ENCODE measurements at places on chromosomes 3 and 15. TPM values are rescaled to one million over a fixed set of nuclear protein-coding genes. Genes with fewer than 3 reads are reported as not detected.

The OR4F6 gene
- not detected for total RNA-seq

DNA sequence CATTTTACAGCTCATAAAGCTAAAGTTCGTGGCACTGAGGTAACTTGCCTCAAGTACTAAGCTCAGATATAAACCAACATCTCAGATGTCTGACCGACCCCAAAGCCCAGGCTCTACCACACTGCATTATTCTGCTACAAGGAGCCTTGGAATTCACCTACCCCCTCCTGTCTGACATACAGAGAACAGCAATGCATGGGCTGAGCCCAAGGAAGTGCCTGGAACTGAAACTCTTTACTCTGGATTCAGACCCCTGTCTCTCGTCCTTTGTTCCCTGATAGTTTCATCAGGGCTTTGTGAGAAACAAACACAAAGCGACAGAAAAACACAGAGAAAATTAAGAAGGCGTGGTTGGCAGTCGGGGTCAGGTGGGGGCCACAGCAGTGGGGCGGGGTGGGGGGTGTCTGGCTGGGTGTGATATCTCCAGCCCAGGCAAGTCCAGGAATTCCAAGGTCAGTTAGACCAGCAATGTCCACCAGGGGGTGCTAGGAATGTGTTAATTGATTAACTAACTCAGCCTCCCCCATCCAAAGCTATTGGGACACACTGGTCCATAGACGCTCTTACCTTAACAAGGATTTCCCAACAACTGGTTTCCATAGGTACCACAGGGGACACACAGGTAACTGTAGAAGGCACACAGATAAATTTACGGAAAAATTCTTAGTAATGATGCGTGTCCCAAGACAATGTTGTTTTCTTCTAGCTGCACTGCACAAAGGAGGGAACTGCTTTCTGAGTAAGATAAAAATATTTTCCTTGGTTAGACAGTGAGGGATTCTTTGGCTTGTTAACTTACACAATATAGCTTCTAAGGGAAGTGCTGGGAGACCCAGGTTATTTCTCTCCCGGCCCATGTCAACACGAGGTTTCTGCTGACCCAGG, 18.8 kb upstream of the SSUH2 start:
- no peak for DNase-seq

The WDR72 gene
- total RNA-seq = not detected

DNA sequence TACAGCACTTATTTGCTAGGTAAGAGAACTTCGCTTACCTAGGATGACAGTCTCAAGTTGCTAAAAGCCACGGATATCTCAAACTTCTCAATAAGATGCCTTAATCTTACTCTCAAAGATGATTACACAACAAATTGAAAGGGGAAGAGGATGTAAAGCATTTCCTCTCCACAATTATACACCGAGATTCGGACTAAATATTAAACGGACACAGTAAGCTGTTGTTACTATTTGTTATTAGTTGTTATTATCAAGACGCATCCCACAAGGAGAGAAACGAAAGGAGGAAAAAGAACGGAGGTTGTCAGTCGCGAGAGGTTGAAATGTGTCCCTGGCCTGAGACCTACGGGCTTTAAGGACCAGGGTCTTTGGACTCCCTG, 660 bp downstream of the ZNF106 start:
- no peak for DNase-seq

DNA sequence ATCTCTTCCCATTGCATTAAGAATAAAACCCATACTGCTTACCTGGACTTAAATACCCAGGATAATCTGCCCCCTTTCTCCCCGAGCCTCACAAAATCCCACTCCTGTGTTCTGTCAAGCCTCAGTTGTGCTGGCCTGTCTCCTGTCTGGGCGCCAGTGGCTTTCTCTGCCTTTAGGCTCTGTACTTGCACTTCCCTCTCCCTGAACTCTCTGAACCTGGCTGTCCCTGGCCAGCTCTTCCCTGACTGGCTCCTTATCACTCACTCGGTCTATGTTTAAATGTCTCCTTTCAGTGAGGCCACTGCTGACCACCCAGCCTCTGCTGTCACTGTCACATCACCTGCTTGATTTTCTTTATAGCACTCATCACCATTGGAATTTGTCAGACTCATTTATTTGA, 382.7 kb upstream of the PPP2R3A start:
- DNase-seq = no peak

DNA sequence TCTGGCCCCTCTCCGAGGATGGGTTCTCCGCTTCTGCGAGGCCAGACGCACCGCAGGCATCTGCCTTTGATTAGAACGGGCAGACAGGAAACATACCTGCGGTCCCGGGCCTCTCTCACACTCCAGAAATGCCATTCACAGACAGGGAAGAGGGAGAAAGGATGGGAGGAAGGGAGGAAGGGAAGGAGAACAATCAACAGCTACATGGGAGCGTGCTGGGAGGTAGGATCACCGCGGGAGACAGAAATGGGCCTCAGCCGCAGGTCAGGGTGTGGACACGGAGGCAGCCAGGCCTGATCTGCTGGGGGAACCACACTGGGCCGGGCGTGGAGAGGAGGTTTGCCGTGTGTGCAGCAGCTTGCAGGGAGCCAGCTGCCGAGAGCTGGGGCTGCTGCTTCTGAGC, 90.7 kb upstream of the RGMA start:
- no peak for DNase-seq

DNA sequence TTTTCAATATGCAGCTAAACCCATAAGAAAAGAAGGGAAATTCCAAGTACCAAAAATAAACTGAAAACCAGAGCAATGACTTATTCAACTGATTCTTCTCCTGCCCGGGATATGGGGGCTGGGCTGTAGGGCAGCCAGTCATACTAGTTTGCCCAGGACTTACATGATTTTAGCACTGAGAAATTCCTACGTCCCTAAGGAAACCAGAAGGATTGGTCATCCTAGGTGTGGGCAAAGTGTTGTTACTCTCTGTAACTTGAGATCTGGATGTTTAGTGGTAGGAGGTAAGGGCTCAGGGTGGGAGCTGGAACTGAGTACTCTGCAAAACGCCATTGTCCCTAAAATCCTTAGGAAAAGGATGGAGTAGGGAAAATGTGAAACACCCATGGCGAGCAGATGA, 1.2 kb upstream of the DAZL start:
- DNase-seq = no peak

The TRANK1 gene
- 23.5 TPM for total RNA-seq

DNA sequence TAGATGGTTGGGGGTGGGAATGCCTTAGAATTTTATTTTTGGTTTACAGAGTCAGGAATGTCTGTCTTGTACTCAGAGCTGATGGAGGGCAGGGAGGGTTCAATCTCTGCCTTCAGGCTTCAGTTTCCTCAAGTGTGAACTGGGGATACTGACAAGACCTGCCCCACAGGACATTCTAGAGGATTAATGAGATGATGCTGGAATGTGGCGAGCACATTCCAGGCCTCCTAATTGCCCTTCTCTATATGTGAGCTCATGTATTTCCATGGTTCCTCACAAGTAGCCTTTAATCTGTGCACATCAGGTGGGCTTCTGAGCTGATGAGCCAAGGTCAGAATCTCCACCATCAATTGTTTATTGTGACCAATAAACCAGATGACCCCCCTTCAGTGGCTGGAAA, 90.4 kb downstream of the CACNA2D3 start:
- no peak for DNase-seq

The LHFPL4 gene
- not detected for total RNA-seq

The RARRES1 gene
- 446 TPM for total RNA-seq

The RNF111 gene
- 24.9 TPM for total RNA-seq

The CLDN11 gene
- 41.5 TPM for total RNA-seq

DNA sequence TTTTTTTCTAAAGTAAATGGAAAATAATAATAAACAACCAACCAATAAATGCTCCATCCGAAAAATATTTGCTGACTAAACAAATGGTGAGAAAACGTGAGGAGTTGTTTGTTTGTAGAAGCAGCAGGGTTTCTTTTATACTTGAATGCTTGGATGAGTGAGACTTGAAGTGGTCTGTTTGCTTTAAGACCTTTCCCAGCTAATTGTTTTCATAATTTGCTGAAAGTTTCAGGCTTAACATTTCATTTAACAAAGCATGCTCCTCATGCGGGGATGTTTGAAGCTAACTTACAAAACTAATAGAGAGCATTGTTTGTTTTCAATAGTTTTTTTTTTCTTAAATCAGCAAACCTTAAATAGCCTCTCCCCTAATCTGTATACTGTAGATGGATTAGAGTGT, 484.6 kb downstream of the ROBO2 start:
- DNase-seq = no peak

The GRM7 gene
- 1.3 TPM for total RNA-seq

GRCh38 chr3:187450431-187451190, 82.4 kb downstream of the RTP4 start:
- no peak for DNase-seq

- DNase-seq = no peak
These were observed 115.8 kb upstream of the ARHGEF3 start for GRCh38 chr3:56917361-56918110.

DNA sequence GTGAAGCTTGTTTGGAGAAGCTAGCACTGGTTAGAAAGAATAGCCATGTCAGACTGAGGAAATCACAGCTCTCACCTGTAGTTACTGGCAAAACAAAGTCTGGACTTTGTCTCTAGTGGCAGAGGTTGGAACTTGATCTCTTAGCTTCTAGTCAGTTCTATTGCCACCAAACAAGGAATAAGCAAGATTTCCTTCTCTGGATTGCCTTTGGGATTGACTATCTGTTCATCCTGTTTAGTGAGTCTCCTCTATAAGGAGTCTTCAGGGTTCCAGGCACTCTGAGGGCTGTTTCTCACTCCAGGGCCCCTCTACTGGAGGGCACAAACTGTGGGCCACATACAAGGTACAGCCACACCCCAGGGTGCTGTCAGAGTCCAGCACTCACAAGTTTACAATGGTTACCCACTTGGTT, 426.6 kb upstream of the THBS1 start:
- no peak for DNase-seq

DNA sequence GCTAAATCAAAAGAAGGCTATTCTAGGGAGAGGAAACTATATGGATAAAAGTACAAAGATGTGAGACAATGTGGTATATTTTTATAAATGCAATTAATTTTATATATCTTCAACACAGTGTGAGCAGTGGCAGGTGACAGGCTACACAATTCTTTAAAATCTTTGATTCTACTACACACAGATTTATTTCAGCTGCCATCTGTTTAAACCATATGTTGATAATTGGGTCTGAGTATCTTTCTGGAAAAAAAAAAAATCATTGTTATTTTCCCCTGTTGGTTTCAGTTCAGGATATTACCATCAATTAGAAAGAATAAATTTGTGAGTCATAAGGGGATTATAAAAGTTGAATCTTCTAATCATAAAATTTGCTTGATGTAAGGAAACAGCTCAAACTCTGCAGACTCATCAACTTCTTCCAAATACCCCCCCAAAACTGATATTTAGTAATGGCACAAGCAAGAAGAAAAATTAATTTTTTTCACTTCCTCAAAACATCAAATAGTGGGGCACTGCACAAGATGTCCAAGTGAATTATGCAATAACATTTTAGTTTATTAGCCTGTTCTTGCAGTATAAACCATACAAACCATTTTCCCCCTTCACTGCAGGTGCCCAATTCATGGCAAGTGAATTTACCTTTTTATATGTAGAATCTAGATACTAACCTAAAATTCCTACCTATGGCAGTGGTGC, 12.0 kb downstream of the PIERCE2 start:
- DNase-seq = no peak

The PIERCE2 gene
- 1.8 TPM for total RNA-seq

DNA sequence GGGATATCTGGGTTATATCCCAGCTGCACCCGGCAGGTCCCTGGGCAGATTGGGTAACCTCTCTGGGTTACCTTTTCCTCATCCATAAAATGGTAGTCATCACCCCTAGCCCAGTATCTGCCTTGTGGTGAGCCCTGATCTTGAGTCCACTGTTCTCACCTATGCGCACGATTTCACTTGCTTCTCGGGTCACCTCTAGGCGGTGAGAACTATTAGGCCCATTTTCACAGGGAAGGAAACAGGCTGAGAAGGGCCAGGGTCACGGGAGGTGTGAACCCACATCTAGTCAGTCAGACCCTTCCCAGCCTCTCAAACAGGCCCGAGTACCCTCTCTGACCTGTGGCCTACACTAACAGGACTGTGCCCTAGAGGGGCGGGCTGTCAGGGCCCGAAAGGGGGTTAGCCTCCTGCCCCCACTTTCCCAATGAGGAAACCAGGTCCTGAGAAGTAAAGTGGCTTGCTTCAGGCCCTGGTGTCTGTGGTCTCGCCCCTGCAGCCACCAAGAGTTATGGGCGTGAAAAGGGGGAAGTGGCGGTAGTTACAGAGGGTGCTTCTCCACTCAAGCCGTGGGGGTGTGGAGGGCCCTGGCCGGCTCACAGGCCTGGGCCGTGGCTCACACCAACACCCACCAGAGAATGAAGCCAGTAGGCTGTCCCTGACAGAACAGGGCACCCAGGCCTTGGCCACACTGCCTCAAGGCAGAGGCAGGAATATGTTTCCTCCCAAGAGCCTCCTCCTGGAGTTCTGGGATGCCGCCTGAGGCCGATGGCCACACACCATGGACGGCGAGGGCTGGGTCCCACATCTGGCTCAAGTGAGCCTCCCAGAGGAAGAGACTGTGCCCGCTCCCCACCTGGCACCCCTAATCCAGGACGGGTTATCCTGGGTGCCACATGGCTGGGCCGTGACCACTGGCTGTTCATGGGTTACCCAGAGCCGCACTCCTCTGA, 19.5 kb downstream of the PSTPIP1 start:
- DNase-seq = no peak

DNA sequence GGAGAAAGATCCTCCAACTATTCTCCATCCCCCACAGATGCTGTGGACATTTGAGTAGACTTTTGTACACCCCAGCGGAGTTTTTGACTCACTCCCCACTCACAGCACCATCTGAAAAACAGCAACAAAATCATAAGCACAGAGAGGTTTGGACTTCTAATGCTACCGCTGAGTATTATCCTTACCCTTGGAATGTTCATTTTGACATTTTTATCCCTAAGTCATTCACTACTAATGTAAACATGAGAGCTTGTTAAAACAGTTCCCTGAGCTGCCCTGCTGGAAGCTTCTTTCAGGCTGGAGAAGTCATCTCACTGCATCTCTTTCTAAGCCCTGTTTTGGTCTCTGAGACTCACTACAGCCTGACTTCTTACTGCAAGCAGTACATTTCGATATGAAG, 1045.9 kb downstream of the MCTP2 start:
- DNase-seq = no peak

The SV2B gene
- 2.9 TPM for total RNA-seq

- DNase-seq = no peak
These were observed 57.4 kb downstream of the LRTM1 start for GRCh38 chr3:54870423-54870822.

DNA sequence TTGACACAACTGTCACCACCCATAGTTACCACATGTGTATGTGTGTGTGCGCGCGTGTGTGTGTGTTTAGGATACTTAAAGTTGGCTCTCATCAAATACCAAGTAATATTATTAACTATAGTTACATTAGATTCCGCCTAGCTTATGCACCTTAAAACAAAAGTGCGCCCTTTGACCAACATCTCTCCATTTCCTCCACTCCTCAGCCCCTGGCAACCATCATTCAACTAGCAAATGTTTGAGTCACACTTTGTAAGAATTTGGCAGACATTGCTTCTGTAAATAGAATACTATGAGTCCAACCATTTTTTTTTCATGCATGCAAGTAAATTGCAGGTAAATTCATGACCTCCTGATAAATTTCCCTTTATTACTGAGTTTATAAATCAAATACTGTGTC, 169.3 kb downstream of the GBE1 start:
- no peak for DNase-seq

Data from posterior vena cava (tissue), 2 donors.